ENCODE measurements at places on chromosomes 1 and 21.
A peak's percentile ranks its signal among the peaks of the same experiment; 100 is the strongest.

- no peak for DNase-seq
These were observed 21.4 kb downstream of the STUM start for GRCh38 chr1:226569879-226570547.

GRCh38 chr1:116847688-116848531 is 61.8 kb upstream of the PTGFRN start:
- DNase-seq: no peak

- DNase-seq: peak; percentile 61
These were observed 34.7 kb downstream of the LRRC8D start for GRCh38 chr1:89855413-89856123.

- peak; percentile 12 for DNase-seq
These were observed 25.8 kb downstream of the CD247 start for GRCh38 chr1:167492481-167492910.

DNA sequence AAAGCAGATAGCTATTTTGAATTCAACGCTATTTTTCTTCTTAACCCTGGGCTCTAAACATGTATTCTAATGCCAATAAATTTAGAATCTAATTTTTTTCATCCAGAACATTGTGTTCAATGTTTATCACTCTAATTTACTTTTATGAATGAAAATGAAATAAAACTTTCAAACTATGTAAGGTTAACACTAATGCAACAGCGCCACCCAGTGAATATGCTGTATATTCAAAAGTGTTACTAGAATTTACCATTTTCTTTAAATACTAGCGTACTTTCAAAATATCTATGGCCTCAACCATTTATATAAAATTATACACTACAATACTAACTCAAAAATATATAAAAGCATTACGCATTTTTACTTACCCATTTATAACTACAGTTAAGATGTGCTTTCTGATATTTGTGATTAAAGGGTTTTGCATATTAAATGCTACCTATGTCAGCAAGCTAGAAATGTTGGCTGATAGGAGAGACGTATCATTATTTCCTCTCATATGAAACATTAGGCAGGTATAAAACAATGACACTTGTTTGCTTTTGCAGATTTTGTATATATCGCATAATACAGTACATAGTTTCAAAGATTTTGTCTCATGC is 5.9 kb upstream of the NUF2 start:
- no peak for DNase-seq

DNA sequence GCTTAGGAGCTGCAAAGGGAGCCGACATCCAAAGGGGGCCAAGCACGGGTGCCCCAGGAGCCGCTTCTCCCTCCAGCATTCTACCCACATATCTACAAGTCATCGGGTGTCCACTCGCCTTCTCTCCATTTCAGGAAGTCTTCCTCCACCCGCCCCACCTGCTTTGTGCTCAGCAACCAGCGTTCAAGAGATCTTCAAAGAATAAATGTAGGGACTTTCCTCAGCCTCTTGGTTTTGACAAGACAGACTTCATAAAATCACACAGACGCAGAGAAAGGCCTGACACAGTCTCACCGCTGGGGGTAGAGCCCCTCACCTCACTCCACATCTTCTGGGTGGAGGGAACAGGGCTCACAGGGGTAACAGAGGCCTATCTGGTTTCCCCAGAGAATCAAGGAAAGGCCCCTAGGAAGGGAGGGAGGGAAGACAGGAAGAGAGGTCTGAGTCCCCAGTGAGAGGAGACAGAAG is 49.5 kb downstream of the SSBP3 start:
- DNase-seq: peak; percentile 33

- no peak for DNase-seq
These were observed 356.0 kb downstream of the S1PR1 start for GRCh38 chr1:101592845-101593244.

DNA sequence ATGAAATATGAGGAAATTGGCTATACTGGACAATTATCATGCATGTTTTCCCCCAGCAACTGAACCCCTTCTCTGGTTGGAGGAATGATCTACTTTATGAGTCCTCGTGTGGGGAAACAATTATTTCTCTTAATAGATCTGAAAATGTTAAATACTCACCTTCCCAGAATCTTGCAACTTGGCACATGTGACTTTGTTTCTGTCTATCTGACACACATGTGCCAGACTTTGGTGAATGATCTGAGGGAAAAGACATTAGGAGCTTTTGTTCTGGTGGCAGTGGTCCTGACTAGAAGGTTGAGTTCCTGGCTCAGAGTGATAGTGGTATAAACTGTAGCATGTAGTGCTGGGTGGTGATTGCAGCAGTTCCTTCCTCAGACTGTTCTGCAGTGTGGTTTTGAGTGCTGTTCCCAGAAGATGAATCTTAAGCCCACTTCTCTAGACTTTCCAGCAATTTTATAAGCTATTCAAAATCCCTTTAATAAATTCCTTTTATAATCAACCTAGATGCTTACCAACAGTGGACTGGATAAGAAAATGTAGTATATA is 59.3 kb upstream of the B3GALNT2 start:
- DNase-seq: no peak

GRCh38 chr1:156957634-156958033 is 37.2 kb downstream of the LRRC71 start:
- no peak for DNase-seq

- no peak for DNase-seq
These were observed 35.1 kb downstream of the RNF2 start for GRCh38 chr1:185080422-185080821.

DNA sequence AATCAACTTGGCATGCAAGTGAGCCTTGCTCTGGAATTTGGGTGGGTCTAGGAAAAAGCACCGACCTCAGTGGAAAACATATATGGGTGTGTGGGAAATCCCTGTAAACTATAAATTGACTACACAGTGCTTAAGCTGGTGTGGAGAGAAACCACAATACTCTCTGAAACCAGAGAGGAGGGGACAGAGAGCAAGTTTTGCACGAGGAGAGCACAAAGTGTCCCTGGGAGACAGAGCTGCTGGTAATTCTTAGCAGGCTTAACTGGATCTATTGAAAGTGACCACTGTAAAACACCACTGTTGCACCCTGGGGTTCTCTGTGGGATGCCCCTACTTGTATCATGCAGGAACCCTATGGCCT is 12.8 kb downstream of the KCNJ15 start:
- DNase-seq: peak; percentile 87

GRCh38 chr1:12153181-12153785 is 13.5 kb upstream of the TNFRSF1B start:
- DNase-seq: peak; percentile 78

GRCh38 chr1:17347769-17348592 is 24.0 kb upstream of the PADI6 start:
- DNase-seq: no peak

DNA sequence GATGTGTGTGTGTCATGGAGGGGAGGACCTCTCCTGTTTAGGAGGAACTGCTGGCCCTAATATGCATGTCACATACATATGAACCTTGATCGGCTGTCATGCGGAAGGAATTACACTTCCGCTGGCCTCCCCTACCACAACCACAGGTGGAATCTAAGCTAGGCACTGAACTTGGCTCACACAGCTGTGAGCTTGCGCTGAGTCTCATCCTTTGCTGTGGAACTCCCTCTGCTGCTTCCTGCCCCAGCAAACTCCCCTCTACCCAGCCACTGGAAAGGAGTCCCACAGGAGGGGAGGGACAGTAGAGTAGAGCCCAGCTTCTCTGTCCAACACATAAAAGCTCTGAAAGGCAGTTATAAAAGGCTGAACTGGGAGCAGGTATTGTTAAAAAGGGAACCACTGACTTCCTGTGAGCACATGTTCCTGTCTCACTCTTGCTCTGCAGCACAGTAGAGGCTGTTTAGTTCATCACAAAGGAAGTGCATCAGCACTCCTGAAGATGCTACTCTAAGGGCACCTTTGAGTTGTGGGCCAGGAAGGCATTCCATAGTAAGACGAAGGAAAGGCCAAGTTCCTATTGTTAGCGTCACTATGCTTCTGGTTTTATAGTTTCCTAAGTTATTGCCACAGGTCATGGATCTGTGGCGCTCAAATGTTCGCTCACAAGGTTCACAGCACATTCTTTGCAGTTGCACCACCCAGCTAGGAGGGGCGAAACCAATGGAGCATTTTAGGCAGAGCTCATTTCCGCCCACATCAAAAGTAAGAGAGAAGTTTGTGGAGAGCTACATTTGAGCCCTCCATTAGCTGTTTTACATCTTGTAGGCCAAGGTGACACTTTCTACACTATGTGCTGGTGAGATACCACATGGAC is 17.7 kb upstream of the PTPRC start:
- DNase-seq: peak; percentile 93

- DNase-seq: no peak
These were observed 66.1 kb upstream of the FAM3B start for GRCh38 chr21:41250519-41250918.

GRCh38 chr21:33984021-33984481 is 68.4 kb upstream of the ATP5PO start:
- peak; percentile 58 for DNase-seq

- DNase-seq: no peak
These were observed 1.1 kb downstream of the PLXNA2 start for GRCh38 chr1:208242941-208243526.

DNA sequence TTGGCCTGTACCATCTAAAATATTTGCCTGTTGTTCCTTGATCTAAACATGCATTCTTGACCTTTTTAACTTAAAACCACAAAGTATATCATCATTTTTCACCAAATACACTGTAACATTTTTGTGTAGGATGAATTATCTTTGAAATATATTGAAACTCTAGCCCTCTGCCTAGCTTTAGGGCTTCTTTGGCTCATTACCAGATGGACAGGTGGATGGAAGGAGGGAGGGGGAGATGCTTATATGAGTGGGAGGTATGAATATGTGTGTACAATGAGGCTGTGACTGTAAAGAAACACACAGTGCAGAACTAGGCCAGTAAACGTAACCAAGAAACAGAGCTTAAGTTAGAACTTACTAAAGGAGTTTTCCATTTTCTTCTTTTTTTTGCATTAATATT is 118.5 kb downstream of the ESRRG start:
- DNase-seq: no peak

- DNase-seq: no peak
These were observed 62.2 kb downstream of the NOS1AP start for GRCh38 chr1:162131400-162132321.

GRCh38 chr1:159088050-159088449 is 11.5 kb upstream of the AIM2 start:
- DNase-seq: no peak

DNA sequence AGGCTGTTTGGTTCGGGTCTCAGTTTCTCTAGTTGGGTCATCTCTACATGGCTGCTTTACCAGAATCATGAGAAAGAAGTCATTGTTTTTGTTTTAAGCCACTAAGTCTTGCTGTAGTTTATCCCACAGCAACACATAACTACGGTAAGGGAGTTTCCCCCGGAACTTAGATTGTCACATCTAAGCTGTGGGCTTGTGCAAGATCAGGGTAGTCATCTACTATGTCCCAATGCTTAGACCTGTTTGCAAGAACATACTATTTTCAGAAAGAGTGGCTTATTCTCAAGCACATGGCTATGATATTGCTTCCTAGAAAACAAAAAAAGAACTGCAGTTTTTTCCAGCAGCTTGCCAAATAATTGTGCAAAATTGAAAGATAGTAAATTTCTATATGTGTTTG is 18.0 kb upstream of the OLIG2 start:
- DNase-seq: no peak

GRCh38 chr1:18417316-18418269 is 63.1 kb upstream of the KLHDC7A start:
- no peak for DNase-seq

DNA sequence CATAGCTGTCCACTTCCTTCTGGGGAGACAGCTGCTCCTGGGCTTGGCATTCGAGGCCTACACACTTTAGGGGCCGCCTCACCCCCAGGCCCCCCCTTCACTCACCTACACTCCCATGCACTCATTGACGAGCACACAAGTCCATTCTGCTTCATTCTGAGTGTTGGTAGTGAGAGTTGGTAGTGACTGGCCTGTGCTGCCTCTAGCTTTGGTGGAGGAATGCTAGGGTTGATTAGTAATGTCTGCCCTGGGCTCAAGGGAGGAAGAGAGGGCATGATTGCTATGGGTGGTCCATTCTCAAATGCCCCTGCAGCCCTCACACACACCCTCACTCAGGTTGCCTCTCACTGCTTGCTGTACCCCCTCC is 30.4 kb downstream of the TRIM11 start:
- no peak for DNase-seq

GRCh38 chr1:230877924-230878590 is 9.7 kb upstream of the C1orf198 start:
- no peak for DNase-seq

GRCh38 chr1:182668521-182669054 is 15.8 kb downstream of the RGS8 start:
- DNase-seq: no peak

DNA sequence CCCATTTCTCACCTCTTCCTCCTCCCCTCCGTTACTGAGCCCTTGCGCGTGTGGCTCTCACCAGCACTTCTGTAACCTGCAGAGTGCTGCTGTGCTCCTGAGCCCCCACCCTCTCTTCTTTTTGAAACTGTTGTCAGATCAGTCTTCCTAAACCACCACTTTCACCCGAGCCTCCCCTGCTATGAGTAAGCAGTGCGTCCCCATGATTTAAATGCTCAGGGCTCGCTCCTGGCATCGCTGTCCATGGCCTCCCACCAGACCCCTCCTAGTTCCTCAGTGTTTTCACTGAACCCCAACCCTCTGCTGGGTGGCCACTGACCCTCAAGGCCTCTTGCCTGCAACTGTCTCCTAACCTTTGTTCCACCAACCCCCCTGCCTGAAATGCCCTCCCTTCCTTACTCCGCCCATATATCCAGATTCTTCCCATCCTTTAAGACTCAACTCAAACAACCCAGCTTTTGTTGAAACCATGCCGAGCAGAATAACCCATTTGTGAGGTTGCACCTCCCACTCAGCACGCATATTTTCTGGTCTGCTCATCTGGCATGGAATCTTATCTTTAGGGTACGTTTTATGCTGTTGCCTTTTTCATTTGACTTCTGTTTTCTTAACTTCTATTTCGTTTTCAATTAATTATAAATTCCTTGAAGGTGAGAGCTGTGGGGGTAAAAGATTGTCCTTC is 64.5 kb upstream of the FAM3B start:
- DNase-seq: no peak

DNA sequence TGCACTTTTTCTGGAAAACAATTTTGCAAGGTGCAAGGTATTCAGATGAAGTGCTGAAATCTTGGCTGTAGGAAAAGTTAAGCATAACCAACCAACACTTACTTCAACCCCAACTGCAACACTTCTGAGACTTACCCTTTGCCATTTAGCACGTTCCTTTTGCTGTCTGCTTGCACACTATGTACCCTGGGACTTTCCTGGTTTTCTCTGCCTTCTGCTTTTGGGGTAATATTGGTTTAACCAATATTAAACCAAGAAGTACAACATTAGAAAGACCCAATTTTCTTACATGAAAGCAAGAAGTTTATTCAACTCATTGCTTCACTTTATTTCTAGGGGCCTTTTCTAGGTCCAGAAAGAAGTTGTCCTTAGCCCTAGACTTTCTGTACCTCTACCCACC is 193.0 kb downstream of the HLX start:
- no peak for DNase-seq

- DNase-seq: no peak
These were observed 7.9 kb upstream of the SH3GLB1 start for GRCh38 chr1:86696522-86696921.

All from GM12878 (cell line).